ENCODE measurements at places on chromosomes 2 and 18. TPM values are rescaled to one million over a fixed set of nuclear protein-coding genes. Genes with fewer than 3 reads are reported as not detected.

GBX2 gene
- 16.7 TPM for total RNA-seq

KRTCAP3 gene
- total RNA-seq: 1.4 TPM

GRCh38 chr18:57077786-57078552 lies 68.9 kb upstream of the BOD1L2 start:
- no peak for DNase-seq
- no peak overlapping the region for H3K4me3 ChIP-seq

- H3K27me3 ChIP-seq: no peaks in the 10 kb centered on the region
- H3K4me3 ChIP-seq: no peak overlapping the region
- no peaks in the 10 kb centered on the region for H3K36me3 ChIP-seq
- H3K27ac ChIP-seq: no peak overlapping the region
- no peaks in the 10 kb centered on the region for H3K4me1 ChIP-seq
Measured at GRCh38 chr2:83016343-83017110, 1442.6 kb downstream of the SUCLG1 start.

DNA sequence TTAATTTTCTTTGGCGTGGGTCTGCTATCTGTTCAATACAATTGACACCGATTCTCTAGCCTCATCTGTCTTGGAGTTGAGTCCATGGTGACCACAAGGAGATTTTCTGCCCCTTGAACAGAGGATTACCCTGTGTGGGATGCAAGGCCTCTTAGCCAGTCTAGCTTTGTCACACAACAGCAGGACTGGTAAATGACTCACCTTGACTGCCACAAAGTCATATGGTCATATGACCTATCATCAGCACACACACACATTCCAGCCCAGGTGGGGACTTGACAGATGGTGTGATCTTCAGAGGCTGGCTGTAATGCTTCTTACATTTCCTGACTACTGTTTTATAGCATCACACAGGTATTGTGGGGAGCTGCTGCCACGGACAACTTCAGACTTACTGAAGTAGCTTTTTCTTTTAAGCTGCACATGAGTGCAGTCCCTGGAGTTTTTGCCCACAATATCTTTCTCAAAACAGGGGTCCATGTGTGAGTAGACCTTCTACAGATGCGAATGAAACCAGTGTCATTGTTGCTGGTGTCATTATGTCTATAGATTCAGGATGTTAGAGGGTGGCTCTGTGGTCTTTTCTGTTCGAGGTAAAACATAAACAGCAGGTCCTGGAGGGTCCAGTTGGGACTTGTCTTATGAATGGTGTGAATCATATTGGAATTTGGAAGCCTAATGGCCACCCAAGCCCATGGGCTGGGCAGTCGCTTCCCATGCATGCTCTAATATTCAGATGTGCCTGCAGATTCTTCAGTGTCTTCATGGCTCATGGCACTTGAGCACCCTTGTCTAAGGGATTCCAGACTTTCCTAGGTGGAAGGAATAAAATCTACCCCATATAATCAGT lies 18.6 kb upstream of the ACOXL start:
- no peak for DNase-seq
- H3K4me1 ChIP-seq: peaks cover 17% of the 10 kb centered on the region
- peaks cover 53% of the 10 kb centered on the region for H3K27me3 ChIP-seq
- no peak overlapping the region for H3K4me3 ChIP-seq

DNA sequence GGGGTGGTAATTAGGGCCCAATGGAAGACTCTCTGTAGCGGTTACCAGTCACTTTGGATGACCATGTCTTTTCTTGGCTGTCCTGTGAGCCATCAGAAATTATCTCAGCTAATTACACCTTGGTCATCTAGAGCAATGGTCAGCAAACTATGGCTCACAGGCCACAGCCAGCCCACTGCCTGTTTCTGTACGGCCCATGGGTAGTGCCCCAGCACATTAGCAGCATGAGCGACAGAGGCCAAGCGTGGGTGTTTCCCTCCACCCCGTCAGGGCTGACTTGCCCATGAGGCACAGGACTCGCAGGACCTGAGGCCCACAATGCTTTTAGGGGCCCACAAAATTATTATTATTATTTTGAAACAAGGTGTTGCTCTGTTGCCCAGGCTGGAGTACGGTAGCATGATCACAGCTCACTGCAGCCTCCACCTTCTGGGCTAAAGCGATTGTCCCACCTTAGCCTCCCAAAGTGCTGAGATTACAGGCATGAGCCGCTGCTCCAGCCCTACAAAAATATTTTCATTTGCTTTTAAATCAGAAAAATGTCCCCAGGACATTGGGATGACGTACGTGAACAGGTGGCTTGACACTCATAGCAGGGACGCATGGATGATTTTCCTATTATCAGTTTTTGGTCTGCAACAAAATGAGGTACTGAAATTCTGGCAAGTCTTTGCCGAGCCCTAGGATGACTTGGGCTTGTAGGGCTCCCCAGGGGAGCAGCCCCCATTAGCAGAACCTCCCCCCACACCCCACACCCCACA lies 29.3 kb upstream of the CEP68 start:
- H3K36me3 ChIP-seq: peaks cover 15% of the 10 kb centered on the region
- no peak for DNase-seq
- no peak overlapping the region for H3K4me3 ChIP-seq
- no peak overlapping the region for H3K27ac ChIP-seq
- H3K4me1 ChIP-seq: peaks cover 31% of the 10 kb centered on the region
- H3K27me3 ChIP-seq: no peaks in the 10 kb centered on the region
